ENCODE measurements at places on chromosomes 5 and 9.

GRCh38 chr9:97437051-97437600 lies 25.2 kb downstream of the TDRD7 start:
- no peak for DNase-seq

DNA sequence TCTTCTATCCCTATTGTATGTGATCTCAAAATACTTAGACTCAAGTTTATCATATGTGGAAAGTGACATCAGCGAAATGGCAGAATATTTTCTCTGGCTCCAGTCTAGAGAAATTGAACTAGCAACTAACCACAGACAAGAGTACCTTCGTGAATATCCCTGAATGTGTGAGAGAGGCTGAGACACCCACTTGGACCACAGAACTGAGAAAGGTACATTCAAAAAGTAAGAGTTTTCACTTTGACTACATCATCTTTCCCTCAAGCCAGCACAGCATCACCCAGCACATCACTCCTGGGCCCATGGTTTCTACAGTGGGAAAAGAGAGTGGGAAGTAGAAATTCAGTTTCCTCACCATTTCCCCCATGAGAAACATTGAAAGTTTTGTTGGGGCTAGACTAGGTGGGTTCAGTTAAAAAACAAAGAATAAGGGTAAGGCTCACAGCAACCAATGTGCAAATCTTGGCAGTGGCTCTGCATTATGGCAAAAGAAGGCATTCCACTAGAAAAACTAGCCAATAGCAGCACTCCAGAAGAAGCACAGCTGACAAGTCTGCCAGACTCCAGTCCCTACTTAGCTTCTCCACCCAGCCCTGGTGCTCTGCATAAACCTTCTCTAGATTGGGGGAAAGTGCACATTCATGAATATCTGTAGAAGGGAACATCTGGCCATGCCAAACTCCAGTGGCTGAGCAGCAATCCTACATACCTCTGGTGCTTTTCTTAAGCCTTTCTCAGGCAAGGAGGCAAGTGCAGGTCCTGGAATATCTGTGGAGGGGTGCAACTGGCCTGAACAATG lies 225.6 kb upstream of the VLDLR start:
- no peak for DNase-seq

DNA sequence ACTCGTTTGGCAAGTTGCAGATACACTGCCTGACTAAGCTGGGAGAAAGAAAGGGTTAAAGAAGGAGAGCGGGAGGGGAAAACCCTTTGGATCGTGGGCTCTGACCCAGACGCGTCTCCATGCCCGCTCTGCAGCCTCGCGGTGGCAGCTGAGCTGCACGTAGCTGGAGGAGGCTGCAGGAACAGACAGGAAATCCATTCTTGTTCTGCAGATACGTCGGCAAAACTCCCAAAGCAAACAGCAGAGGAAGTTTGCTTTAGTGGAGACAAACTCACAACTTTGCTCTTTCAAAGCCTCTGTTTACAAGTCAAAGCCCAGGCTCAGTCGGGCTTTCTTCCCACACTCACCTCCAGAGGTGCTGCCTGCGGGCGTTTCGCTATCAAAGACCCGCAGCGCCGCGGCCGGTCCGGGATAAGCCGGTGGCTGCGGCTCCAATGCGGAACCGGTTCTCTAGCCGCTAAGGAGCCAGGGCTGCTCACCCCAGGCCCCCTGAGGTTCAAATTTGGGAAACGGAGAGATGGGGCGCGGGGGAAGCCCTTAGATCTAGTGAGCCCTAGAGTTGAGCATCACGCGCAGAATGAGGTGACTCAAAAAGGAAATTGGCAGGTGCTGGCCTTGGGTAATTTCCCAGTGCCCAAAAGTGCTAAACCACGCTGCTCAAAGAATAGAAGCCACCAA lies 60.7 kb downstream of the MAT2B start:
- peak; percentile 6 for DNase-seq

- DNase-seq = no peak
Observed at GRCh38 chr5:159509002-159509660, 178.8 kb upstream of the IL12B start.

DNA sequence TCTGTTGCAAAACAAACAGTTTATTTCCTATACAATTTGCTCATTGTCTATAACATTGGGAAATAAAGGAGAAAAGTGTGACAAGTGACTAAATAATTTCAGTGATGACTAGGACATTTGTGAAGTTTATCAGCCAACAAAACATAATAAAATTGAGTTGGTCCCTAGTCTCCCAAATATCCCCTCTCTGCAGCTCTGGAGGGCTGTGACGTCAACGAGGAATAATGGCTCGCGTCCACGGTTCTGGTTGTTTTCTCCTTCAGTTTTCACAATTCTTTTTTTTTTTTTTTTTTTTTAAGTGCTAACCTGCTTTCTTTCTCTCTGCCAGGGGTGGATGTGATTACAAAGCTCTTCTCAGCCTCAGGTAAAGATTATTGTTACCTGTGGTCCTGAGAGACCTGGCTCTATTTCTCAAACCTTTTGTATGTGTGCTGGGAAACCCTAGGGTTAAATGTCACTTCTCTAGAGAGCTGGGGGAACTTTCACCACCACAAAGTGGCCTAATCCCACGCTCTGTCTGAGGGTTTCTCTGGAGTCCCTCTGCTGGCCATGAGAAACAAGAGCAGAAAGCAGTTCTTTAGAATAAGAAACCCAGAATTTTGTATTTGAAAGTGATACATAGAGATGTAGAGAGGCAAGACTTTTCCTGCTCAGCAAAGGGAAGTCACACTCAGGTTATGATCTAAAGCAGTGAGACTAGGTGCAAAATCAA lies 36.2 kb upstream of the ANKRD55 start:
- DNase-seq = peak; percentile 33

GRCh38 chr5:167247816-167248215 lies 1043.6 kb upstream of the WWC1 start:
- no peak for DNase-seq
